ENCODE measurements at places on chromosomes 12 and 14.

GRCh38 chr12:27180906-27181505 lies 63.1 kb upstream of the STK38L start:
- no peak for DNase-seq

- no peak for DNase-seq
Measured at GRCh38 chr14:37083599-37083998, 88.8 kb downstream of the SLC25A21 start.

DNA sequence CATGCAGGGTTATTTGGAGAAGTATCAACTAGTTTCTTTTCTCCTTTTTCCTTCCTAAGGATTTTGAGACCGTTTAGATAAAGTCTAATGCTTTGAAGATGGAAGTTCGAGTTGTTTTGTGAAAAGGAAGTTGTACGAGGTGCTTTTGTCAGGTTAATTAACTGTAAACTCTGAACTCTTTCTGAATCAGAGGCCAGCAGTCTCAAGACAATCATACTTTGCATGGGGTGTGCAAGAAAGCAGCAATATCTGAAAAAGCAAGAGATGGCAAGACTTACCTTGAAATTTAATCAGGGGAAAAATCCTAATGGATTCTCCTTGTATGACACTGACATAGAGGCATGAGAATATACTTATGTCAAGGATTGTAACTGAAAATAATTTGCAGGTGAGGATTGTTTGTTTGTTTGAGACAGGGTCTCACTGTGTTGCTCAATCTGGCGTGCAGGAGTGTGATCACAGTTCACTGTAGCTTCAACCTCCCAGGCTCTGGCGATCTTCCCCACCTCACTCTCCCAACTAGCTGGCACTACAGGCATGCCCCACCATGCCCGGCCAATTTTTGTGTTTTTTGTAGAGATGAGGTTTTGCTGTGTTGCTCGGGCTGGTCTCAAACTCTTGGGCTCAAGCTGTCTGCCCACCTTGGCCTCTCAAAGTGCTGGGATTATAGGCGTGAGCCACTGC lies 170.2 kb upstream of the HMGA2 start:
- no peak for DNase-seq

DNA sequence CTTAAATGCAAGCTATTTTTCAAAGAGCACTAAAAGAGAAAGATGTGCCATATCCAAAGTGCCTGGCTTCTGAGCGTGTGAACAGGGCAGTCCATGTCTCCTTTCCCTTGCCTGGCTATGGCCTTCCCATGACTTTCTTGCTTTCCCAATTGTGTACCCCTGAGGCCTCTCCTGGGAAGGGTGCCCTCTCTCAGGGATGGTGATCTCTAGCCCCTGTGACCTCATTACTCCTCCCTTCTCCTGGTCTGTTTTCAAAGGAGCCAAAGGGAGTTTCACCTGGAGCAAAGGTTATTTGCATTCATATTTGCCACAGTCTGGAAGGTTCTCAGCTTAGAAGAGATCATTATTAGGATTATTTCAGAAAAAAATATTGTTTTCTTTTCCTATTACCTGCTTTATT lies 429.4 kb upstream of the TMTC1 start:
- no peak for DNase-seq

DNA sequence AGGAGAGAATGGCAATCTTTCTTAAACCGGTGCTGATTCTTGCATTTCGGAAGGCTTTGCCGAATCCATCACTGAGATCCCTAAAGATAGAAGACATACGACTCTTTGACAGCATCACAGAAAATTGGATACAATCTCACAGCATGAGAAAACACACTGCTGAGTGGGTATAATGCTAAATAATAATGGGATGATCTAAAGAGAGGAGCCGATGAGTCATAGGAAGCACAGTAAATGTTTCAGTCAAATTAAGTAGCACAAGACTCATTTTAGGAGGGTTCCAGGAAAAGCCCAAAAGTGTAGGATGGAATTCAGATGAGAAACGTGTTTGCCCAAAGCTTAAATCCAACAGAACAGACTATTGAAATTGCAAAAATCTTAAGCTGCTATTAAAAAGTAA lies 81.7 kb downstream of the CPNE8 start:
- no peak for DNase-seq

GRCh38 chr12:83031196-83031595 lies 344.5 kb downstream of the TMTC2 start:
- no peak for DNase-seq

DNA sequence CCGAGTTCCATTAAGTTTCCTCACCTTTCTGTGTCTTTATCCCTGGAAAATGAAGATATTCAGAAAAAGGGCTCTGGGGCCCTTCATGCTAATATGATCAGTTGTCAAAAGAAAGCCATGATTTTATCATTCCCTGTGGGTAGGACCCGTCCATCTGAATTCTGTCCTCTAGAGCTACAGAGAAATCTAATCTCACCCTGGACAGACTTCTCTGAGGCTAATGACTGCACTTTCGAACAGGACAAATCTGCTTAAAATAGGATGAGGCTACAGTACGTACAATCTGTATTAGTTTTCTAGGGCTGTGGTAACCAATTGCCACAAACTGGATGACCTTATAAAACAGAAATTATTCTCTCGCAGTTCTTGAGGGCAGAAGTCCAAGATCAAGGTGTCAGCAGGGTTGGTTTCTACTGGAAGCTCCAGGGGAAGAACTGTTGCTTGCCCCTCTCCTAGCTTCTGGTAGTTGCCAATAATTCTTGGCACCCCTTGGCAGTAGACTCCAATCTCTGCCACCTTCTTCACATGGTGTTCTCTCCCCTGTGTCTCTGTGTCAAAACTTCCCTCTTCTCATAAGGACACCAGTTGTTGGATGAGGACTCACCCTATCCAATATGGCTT lies 1.3 kb downstream of the AK7 start:
- DNase-seq: no peak

DNA sequence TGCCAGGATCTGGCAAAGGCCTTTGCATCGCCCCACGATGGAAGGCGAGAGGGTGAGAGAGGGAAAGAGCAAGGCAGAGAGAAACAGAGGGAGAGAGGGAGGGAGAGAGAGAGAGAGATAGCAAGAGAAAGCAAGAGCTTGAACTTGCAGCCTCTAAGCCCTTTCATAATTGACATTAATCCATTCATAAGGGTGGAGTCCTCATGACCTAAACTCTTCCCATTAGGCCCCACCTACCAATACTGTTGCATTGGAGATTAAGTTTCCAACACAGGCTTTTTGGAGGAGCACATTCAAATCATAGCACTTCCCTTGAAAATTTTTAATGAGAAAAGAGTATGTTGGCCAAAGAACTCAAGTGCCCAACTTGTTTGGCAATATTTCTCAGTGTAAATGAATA lies 48.6 kb upstream of the ZDHHC17 start:
- no peak for DNase-seq

GRCh38 chr12:105804591-105805265 lies 334.0 kb downstream of the NUAK1 start:
- no peak for DNase-seq

GRCh38 chr12:8860165-8860961 lies 37.9 kb downstream of the A2ML1 start:
- DNase-seq: no peak

DNA sequence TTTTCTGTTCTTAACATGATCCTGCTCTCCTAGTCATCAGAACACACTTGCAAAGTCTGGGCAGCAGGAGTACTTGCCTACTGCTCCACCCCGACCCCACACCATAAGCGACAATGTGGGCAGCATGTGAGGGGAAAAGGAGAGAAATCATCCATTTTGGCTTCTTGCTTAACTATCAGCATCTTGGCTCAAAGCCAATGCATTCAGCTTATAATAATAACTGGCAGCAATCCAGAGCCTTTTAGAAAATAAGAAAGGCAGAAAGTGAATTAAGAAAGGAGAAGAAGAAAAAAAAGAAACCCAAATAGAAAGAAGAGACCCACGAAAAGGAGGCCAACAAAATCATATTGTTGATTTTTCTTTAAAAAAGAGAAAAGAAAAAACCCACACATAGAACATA lies 930.8 kb downstream of the BCL11B start:
- DNase-seq: no peak

- DNase-seq: peak; percentile 79
Measured at GRCh38 chr12:94263011-94263811, 114.8 kb downstream of the PLXNC1 start.

DNA sequence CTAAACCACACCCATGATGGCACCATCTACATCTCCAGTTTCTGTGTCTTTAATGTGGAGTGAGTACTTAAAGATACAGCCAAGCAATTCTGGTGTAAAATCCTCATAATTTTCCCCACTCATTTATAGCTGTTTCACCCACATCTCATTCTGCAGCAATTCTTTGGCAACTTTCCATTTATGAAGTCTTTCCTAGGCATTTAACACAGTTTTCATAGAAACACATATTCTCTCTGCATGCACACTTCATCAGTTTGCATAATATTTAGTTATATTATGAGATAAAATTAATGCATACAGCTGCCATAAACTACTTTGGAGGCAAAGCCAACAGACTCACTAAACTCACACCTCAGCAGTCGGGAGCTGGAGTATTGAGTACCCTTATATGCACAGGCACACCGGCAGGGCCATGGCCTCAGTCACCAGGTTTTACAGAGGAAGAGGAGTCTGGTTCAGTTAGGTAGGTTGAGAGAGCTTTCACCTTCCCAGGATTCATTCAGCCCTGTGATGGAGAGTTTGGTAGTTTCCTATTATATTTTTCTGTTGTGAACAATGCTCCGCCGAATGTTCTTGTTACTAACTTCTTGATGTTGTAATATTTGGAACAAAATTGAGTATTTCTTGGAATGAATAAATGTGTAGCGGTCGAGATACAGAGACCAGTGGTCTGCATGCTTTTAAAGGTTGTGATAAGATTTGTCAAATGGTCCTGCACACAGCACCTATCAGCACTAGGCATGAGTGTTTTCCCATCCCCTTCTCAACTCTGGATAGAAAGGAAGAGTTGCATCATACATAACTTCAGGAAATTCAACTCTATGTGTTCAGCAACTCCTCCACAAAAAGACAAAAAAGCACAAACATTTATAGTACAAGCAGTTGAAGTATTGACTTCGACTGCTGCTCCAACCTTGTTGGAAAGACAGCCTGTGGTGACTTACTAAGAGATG lies 123.5 kb downstream of the TTC8 start:
- no peak for DNase-seq

- DNase-seq: no peak
Measured at GRCh38 chr14:71485833-71486232, 446.4 kb upstream of the RGS6 start.

DNA sequence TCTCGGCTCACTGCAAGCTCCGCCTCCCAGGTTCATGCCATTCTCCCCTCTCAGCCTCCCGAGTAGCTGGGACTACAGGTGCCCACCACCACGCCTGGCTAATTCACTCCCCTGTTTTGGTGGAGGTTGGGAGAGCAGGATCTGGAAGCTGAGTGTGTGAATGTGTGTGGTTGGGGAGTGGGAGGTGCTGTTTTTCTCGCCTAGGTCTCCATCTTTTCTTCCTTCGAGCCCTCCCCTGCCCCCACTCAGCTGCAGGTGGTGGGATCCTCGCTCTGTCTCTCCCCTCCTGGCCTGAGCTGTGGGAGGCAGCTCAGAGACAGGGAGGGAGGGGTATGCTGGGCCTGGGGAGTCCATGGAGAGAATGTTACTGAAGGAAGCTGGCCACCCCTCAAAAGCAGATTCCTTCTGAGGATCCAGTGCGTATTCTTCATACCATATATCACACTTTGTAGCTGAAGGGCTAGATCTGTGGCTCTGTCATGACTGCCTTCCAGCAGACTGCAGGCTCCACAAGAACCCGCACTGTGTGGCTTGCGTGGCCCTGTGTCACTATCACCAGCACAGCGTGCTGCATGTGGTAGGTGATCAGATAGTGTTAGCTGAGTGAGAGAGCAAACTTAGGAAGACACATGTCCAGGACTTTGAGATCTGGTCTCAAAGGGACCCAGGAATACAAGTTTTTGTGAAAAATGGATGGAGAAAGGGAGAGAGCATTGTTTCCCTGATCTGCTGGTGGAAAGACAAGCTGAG lies 2.8 kb downstream of the KRT83 start:
- no peak for DNase-seq

- no peak for DNase-seq
Measured at GRCh38 chr12:54046809-54047159, 6.9 kb upstream of the HOXC4 start.

- no peak for DNase-seq
Measured at GRCh38 chr12:110581931-110582275, 1.2 kb downstream of the PPTC7 start.
